DMS 273 treated with DMSO at 0.1 percent for 48 hours (cell line): ENCODE measurements at places on chromosomes 12 and 14.

DNA sequence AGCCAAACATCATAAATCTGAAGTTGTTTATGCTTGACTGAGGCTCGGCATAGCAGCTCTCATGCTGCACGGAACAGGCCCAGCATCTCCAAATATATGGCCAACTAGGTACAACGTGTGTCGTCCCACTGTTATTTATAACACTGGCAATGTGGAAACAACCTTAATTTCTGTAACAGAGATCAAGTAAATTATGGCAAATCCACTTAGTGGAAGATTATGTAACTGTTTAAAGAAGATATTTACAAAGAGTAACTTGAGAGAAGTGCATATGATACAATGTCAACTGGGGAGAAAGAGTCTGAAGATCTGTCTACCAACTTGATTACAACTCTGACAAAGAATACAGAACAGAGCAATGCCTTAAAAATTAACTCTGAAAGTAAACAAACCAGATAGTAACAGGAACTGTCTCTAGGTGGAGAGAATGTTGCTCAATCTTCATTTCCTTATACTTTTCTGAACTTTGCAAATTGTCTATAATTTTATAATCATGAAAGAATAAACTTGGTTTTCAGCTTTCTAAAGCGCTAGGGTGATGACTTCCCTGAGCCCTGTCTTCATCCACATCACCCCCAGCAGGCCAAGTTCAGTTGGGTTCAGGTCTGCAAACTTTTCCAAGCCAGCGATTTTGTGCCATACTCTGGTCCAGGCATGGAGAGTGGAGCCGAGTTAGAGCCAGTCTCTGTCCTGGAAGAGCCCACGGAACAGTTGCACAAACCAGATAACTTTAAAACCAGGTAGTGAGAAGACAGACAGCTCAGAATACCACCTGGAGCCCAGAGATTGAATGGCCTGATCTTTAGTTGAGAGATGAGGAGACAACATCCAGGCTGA, 44.3 kb upstream of the BDKRB2 start:
- no peak for DNase-seq

DNA sequence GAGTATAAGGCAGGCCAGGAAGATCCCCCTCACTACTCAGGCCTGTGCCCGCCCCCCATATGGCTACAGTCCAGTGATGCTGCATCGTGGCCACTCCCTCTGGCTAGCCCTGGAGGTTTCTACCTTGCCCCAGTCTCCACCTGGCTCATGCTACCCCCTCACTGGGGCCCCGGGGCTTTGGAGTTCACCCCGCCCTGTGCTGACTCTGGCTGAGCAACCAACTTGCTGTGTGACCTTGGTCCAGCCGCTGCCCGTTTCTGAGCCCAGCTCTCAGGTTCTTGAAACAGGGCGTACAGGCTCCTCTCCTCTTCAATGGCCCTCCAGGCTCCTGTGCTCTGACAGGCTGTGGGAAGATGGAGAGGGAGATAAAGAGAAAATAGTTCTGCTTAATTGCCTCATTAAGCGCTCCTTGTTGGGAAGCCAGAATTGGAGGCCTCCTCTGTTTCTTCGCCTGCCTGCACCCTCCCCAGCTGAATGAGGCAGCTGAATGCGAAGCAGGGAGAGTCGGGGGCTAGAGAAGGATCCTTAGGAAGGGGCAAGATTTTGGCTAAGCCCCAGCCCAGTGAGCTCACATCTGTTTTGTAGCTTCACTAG, 138.2 kb upstream of the NCOR2 start:
- no peak for DNase-seq

DNA sequence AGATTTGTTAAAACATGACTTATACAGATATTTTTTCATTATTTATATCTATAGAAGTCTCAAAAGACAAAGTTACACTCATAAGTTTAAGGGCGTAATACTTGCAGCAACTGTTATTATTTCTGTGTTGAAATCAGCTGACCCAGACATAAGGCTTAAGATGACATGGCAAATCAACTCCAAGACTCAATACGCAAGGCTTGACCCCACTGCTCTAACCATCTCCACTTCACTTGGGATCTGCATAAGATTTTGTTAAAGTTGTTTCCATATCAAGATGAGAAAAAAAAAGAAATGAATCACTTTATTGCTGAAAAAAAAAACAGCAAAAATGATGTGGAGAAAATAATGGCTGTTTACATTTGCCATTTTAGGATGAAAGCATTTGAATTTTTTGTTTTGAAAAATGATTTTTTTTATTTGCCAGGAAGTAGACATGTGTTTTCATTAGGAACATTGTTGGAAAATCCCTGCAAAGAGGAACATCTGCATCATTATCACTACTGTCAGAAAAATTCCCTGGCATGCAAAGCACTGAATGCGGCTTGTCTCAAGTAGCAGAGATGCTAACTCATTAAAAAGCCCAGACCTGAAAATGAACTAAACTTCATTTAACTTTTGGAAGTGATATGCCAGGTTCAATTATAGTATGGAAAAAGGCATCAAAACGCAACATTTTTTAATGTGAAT, 73.5 kb downstream of the LIN7A start:
- no peak for DNase-seq

GRCh38 chr14:104998801-104999200, 13.2 kb downstream of the CLBA1 start:
- no peak for DNase-seq

- DNase-seq: no peak
Measured at GRCh38 chr12:68521321-68521839, 89.3 kb upstream of the RAP1B start.

DNA sequence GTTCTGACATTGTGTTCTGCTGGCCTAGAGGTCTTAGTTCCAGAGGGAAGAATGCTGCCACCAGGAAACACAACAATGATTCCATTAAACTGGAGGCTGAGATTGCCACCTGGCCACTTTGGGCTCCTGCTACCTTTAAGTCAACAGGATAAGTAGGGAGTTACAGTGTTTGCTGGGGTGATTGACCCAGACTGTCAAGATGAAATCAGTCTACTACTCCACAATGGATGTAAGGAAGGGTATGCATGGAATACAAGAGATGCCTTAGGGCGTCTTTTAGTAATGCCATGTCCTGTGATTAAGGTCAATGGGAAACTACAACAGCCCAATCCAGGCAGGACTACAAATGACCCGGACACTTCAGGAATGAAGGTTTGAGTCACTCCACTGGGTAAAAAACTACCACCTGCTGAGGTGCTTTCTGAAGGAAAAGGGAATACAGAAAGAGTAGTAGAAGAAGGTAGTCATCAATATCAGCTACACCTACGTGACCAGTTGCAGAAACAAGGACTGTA, 852.6 kb downstream of the LRFN5 start:
- DNase-seq: no peak
